ENCODE measurements at places on chromosomes 3 and 15. TPM values are rescaled to one million over a fixed set of nuclear protein-coding genes. Genes with fewer than 3 reads are reported as not detected.

GRCh38 chr15:31320022-31320421 lies 6.6 kb upstream of the KLF13 start:
- H3K27ac ChIP-seq: no peak overlapping the region
- H3K4me3 ChIP-seq: no peak overlapping the region
- peaks cover under 1% of the 10 kb centered on the region for H3K4me1 ChIP-seq
- DNase-seq: no peak
- no peaks in the 10 kb centered on the region for H3K36me3 ChIP-seq

GRCh38 chr15:67521783-67522568 lies 1.0 kb downstream of the C15orf61 start:
- H3K4me3 ChIP-seq: peak overlapping the region; percentile 95
- peak; percentile 57 for DNase-seq
- H3K27ac ChIP-seq: peak overlapping the region; percentile 63
- peaks cover 17% of the 10 kb centered on the region for H3K4me1 ChIP-seq
- H3K27me3 ChIP-seq: no peaks in the 10 kb centered on the region

The MESP2 gene
- not detected for total RNA-seq

- no peak overlapping the region for H3K27ac ChIP-seq
- H3K36me3 ChIP-seq: no peaks in the 10 kb centered on the region
- no peaks in the 10 kb centered on the region for H3K27me3 ChIP-seq
- no peak overlapping the region for H3K4me3 ChIP-seq
Observed at GRCh38 chr15:35925275-35926006, 379.5 kb upstream of the DPH6 start.

GRCh38 chr15:74294010-74294409 lies 57.9 kb downstream of the CCDC33 start:
- no peak overlapping the region for H3K27ac ChIP-seq
- no peaks in the 10 kb centered on the region for H3K36me3 ChIP-seq
- no peaks in the 10 kb centered on the region for H3K27me3 ChIP-seq
- H3K4me3 ChIP-seq: no peak overlapping the region
- H3K4me1 ChIP-seq: peaks cover 4% of the 10 kb centered on the region

DNA sequence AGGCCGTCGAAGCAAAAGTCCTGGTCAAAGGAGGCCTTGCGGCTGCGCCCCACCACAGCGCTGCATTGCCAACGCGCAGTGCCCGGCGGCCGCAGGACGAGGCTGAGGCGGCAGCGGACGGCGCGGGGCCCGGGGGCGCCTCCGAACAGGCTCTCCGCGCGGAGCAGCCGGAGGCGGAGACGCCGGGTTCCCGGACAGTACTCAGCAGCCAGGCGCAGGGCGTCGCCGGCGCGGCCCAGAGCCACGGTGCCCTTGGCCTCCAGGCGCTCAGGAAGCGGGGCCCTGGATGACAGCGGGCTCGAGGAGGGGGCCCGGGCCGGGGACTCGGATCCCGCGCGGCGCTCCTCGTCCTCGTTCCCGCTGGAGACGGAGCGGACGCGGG lies 1.1 kb downstream of the C2CD4B start:
- H3K4me3 ChIP-seq: peak overlapping the region; percentile 49
- H3K36me3 ChIP-seq: no peaks in the 10 kb centered on the region
- peaks cover 31% of the 10 kb centered on the region for H3K4me1 ChIP-seq
- H3K27ac ChIP-seq: peak overlapping the region; percentile 69
- H3K27me3 ChIP-seq: no peaks in the 10 kb centered on the region

DNA sequence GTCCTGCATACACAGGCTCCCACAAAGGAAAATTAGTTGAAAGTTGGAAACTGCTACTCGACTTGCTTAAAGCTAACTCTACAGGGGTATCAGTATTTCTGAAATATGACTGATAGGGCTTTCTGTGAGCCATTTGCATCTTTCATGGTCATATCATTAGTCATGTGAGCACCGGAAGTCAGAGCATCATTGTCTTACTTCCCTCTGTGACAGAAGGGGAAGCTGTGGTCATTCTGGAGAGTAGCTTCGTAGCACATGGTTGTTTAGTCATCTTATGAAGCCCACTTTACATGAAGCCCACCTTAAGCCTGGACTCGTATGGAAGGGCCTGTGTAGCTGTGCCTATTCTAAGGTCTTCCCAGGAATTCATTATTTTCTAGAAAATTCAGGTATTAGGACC lies 69.0 kb downstream of the COL6A5 start:
- no peaks in the 10 kb centered on the region for H3K27me3 ChIP-seq
- no peaks in the 10 kb centered on the region for H3K4me1 ChIP-seq
- no peak overlapping the region for H3K27ac ChIP-seq

The RTP1 gene
- total RNA-seq: not detected

DNA sequence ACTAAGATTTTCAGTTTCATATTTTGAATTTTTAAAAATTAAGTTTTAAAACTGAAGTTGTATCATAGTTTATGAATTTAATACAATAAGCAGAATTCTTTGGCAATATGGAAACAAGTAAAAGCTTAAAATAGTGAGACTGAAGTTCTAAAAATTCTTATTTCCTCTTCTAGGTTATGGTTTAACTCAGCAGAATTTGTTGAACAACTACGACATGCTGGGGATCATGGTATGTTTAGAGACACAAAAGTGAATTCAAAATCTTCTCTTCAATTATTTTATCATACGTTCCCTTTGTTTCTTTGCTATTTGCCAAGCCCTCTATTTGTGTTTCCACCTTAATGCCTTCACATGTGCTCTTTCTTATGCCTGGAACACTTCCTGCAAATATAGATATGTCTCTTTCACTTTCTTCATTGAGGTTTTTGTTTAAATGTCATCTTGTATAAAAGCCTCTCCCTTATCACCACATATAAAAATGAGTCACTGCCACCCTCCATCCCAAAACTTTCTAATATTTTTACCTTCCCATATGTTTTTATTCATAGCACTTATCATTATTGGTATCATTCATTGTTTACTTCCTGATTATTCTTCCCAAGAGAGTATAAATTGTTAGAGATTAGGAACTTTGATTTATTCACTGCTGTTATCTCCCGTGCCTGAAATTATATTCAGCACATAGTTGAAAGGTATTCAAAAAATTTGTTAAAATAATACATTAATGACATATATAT lies 6.4 kb downstream of the SUCNR1 start:
- no peaks in the 10 kb centered on the region for H3K4me1 ChIP-seq
- H3K27ac ChIP-seq: no peak overlapping the region
- H3K36me3 ChIP-seq: no peaks in the 10 kb centered on the region
- H3K27me3 ChIP-seq: no peaks in the 10 kb centered on the region
- no peak for DNase-seq

GRCh38 chr15:100873029-100873677 lies 6.5 kb upstream of the ALDH1A3 start:
- no peaks in the 10 kb centered on the region for H3K36me3 ChIP-seq
- peak; percentile 82 for DNase-seq
- no peak overlapping the region for H3K27ac ChIP-seq
- peaks cover 5% of the 10 kb centered on the region for H3K27me3 ChIP-seq
- no peak overlapping the region for H3K4me3 ChIP-seq

The ITIH3 gene
- not detected for total RNA-seq

DNA sequence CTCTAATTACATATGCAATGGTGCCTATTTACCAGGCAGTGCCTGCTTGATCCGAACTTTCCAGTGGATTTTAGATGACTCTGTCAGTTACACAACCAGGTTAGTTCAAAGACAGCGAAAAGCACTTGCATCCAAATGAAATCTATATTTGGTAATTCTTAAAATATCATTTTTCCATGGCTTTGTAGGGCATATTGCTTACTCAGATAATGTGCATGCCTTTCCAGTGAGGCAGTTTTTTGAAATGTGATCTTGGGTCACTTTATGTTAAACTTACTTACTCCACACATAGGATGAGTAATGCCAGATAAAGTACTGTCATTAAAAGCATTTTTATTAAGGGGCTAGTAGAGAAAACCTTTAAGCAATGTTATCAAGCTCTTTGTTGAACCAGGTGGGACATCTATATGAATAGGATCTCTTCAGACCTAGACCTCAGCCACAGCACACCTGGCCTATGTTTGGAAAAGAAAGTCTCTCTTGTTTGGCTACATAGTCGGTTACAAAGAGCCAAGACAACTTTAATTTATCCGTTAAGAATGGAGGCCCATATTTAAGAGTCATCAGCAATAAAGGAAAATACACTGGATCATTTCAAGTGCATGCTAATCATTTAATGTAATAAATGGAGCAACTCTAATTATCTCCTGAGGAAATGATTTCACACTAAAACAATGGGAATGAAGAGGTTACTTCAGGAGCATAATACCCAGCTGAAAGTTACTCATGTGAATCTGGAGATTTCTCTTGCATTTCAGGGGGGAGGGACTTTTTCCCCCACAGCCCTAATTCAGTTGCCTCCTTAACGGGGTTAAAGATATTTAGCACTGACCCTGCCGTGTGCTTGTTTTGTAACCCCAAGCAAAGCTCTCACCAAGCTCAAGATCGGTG lies 56.3 kb upstream of the TMCO5A start:
- H3K4me1 ChIP-seq: no peaks in the 10 kb centered on the region
- peaks cover 70% of the 10 kb centered on the region for H3K27me3 ChIP-seq
- no peak overlapping the region for H3K4me3 ChIP-seq

- H3K27me3 ChIP-seq: no peaks in the 10 kb centered on the region
- no peak overlapping the region for H3K4me3 ChIP-seq
- DNase-seq: no peak
Observed at GRCh38 chr3:148230473-148230872, 467.2 kb upstream of the AGTR1 start.

GRCh38 chr15:57340682-57341259 lies 35.5 kb upstream of the CGNL1 start:
- H3K36me3 ChIP-seq: no peaks in the 10 kb centered on the region
- H3K4me3 ChIP-seq: no peak overlapping the region
- DNase-seq: peak; percentile 82

- H3K4me1 ChIP-seq: peaks cover 22% of the 10 kb centered on the region
- H3K27me3 ChIP-seq: no peaks in the 10 kb centered on the region
- no peak overlapping the region for H3K4me3 ChIP-seq
- peak overlapping the region; percentile 66 for H3K27ac ChIP-seq
- no peaks in the 10 kb centered on the region for H3K36me3 ChIP-seq
- peak; percentile 78 for DNase-seq
Observed at GRCh38 chr15:95684126-95684525, 646.4 kb upstream of the NR2F2 start.

DNA sequence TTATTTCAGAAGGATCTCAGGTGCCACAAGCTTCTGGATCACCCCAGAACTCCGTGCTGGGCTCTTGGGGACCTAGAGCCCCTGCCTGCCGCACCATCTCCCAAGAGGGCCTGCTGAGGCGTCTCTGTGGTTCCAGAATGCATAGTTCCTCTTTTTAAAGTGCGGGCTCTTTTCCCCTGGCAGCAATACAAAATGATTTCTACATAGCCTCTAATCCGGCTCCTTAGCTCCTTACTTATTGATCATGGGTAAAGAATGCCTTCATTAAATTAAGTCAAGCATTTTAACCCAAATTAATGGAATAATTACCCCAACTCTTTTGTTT lies 121.9 kb downstream of the ATP10A start:
- no peaks in the 10 kb centered on the region for H3K27me3 ChIP-seq
- no peaks in the 10 kb centered on the region for H3K4me1 ChIP-seq
- no peaks in the 10 kb centered on the region for H3K36me3 ChIP-seq

GRCh38 chr3:58214484-58215316 lies 3.9 kb upstream of the DNASE1L3 start:
- H3K27me3 ChIP-seq: no peaks in the 10 kb centered on the region
- no peak overlapping the region for H3K27ac ChIP-seq
- H3K36me3 ChIP-seq: no peaks in the 10 kb centered on the region
- H3K4me1 ChIP-seq: peaks cover 7% of the 10 kb centered on the region
- no peak for DNase-seq
- H3K4me3 ChIP-seq: no peak overlapping the region

The SLC25A26 gene
- 14.0 TPM for total RNA-seq

The WWTR1 gene
- total RNA-seq: 262 TPM

DNA sequence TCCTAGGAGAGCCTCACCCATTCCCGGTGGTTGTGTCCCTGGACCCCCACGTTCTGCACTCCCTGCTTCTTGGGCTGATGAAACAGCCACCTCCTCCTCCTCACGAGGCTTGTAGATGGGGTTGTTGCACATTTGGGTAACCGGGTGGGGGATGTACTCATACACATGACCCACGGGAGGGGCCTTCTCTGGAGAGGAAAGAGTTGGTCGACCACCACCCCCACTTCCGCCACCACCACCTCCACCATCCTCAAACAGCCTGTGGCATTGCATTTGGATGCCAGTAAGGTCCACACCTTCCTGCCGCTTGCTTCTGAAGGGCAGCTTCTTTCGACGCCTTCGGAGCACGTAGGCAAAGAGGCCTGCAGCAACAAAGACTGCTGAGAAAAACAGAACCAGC lies 7.7 kb downstream of the SLITRK3 start:
- no peak for DNase-seq
- peaks cover 4% of the 10 kb centered on the region for H3K27me3 ChIP-seq
- H3K4me1 ChIP-seq: no peaks in the 10 kb centered on the region
- H3K4me3 ChIP-seq: no peak overlapping the region
- H3K27ac ChIP-seq: no peak overlapping the region

DNA sequence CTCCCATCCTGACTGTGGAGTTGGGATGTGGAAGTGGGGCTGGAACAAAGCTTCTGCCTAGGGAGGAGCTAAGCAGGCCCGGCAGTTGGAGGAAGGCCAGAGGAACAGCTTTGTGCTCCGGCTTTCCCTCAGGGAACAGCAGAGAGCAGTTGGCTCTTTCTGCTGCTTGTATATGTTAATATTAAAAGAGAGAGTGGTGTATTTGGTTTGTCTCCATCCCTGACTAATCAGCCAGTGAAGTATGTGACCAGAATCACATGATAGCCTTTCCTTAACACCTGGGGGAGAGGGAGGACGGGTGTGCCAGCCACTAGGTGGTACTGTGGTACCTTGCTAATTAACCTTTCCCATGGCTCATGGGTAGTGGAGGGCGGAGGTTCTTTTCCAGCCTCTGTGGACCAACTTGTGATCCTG lies 10.0 kb downstream of the EIF2B5 start:
- H3K27ac ChIP-seq: no peak overlapping the region
- no peaks in the 10 kb centered on the region for H3K4me1 ChIP-seq
- peaks cover 34% of the 10 kb centered on the region for H3K36me3 ChIP-seq
- no peaks in the 10 kb centered on the region for H3K27me3 ChIP-seq
- H3K4me3 ChIP-seq: no peak overlapping the region

DNA sequence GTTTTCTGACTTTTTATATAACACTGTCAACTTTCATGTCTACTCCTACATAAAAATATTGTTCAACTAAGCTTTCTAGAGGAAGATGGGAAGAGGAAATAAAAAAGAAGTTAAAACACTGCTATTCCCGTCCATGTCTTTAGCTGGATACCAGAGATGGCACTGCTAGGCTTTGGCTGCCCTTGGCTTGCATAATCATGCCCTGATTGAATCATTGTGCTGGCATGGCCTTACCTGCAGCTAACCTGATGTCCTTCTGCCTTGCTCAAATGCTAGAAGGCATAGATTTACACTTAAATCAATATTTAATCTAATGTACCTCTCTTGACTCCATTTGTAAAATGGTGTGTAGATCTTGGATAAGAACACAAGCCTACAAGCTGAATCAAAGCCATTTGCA lies 539.7 kb upstream of the IL12A start:
- H3K27ac ChIP-seq: no peak overlapping the region
- no peaks in the 10 kb centered on the region for H3K4me1 ChIP-seq
- no peak overlapping the region for H3K4me3 ChIP-seq
- H3K36me3 ChIP-seq: no peaks in the 10 kb centered on the region
- H3K27me3 ChIP-seq: no peaks in the 10 kb centered on the region
- no peak for DNase-seq

The CLDN1 gene
- 0.27 TPM for total RNA-seq

All from endothelial cell of umbilical vein (primary cell).